Activated CD8-positive, alpha-beta T cell treated with anti-CD3 and anti-CD28 coated beads for 36 hours (primary cell): ENCODE measurements at places on chromosomes 3 and 15. TPM values are rescaled to one million over a fixed set of nuclear protein-coding genes. Genes with fewer than 3 reads are reported as not detected.

- H3K36me3 ChIP-seq, result no peaks in the 10 kb centered on the region
- no peak overlapping the region for H3K27ac ChIP-seq
- H3K4me1 ChIP-seq, result peaks cover 20% of the 10 kb centered on the region
Observed at GRCh38 chr3:177322881-177323280, 125.6 kb upstream of the TBL1XR1 start.

- no peaks in the 10 kb centered on the region for H3K4me1 ChIP-seq
- no peak for DNase-seq
- H3K36me3 ChIP-seq, result peaks cover 3% of the 10 kb centered on the region
- H3K4me3 ChIP-seq, result no peak overlapping the region
Observed at GRCh38 chr3:143693506-143693905, 154.8 kb downstream of the SLC9A9 start.

GRCh38 chr3:104909721-104910120 is 457.0 kb upstream of the ALCAM start:
- no peak overlapping the region for H3K27ac ChIP-seq
- no peaks in the 10 kb centered on the region for H3K36me3 ChIP-seq
- no peaks in the 10 kb centered on the region for H3K4me1 ChIP-seq
- H3K4me3 ChIP-seq, result no peak overlapping the region
- DNase-seq, result no peak

GRCh38 chr3:96183871-96184270 is 630.5 kb upstream of the EPHA6 start:
- no peak overlapping the region for H3K4me3 ChIP-seq
- H3K36me3 ChIP-seq, result no peaks in the 10 kb centered on the region
- no peaks in the 10 kb centered on the region for H3K4me1 ChIP-seq
- no peak for DNase-seq
- H3K27me3 ChIP-seq, result no peaks in the 10 kb centered on the region

DNA sequence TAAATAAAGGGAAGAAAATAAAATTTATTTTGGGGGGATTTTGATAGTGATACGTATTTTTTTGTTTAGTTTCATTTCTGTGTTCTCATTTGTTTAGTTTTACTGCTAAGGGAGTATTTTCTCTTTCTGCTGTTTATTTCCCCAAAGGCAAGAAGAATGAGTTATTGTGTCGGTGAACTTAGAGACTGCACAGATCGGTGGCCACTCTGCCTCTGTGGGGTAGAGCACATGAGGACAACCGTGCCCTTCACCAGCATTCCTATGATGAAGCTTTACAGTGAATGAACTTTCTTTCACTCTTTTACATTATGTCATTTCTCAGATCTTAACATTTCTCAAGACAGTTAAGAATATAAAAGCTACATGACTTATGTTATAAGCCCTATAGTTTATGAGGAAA is 214.4 kb downstream of the OCA2 start:
- no peak overlapping the region for H3K4me3 ChIP-seq
- no peak overlapping the region for H3K27ac ChIP-seq
- H3K27me3 ChIP-seq, result no peaks in the 10 kb centered on the region
- DNase-seq, result no peak
- H3K36me3 ChIP-seq, result no peaks in the 10 kb centered on the region
- H3K4me1 ChIP-seq, result no peaks in the 10 kb centered on the region

GRCh38 chr3:8702560-8702959 is 31.0 kb upstream of the CAV3 start:
- no peak overlapping the region for H3K27ac ChIP-seq
- no peak overlapping the region for H3K4me3 ChIP-seq
- no peaks in the 10 kb centered on the region for H3K27me3 ChIP-seq
- H3K4me1 ChIP-seq, result no peaks in the 10 kb centered on the region
- no peaks in the 10 kb centered on the region for H3K36me3 ChIP-seq

DNA sequence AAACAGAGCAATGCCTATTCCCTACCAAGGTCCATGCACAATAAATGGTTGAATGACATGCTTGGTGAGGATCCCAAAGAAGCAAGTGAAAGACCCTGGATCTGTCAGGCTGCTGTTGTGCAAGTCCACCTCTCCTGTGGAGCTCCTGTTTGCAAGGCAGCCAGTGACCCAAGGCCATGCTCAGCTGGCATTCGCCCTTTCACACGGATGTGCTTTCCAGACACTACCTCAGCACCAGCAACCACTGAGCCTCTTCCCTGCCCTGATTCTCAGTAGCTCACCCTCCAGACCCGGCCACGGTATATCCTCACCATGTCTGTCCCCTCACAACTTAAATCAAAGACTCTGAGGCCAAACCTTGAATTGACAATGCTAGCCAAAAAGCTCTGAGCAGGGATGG is 23.3 kb downstream of the WWTR1 start:
- no peak overlapping the region for H3K4me3 ChIP-seq

- no peak overlapping the region for H3K27ac ChIP-seq
- no peak overlapping the region for H3K4me3 ChIP-seq
- no peak for DNase-seq
- no peaks in the 10 kb centered on the region for H3K27me3 ChIP-seq
- H3K36me3 ChIP-seq, result no peaks in the 10 kb centered on the region
Observed at GRCh38 chr3:188594139-188594538, 440.2 kb downstream of the LPP start.

DNA sequence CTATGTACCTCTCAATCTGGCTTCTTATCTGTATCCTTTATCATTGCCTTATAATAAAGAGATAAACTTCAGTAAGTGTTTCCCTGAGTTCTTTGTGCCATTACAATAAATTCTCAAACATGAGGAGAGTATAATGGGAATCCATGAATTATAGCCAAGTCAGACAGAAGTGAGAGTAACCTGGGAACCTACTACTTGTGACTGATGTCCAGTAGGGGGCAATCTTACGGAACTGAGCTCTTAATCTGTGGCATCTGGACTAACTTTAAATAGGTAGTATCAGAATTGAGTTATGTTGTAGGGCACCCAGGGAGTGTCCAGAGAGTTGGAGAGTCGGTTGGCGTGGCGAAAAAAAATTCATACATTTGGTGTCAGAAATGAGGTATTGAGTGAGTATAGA is 542.6 kb downstream of the ZBBX start:
- H3K4me1 ChIP-seq, result no peaks in the 10 kb centered on the region
- H3K36me3 ChIP-seq, result no peaks in the 10 kb centered on the region
- DNase-seq, result no peak
- no peaks in the 10 kb centered on the region for H3K27me3 ChIP-seq
- no peak overlapping the region for H3K4me3 ChIP-seq

- no peaks in the 10 kb centered on the region for H3K36me3 ChIP-seq
- no peak overlapping the region for H3K27ac ChIP-seq
- DNase-seq, result no peak
- peaks cover 47% of the 10 kb centered on the region for H3K27me3 ChIP-seq
- no peak overlapping the region for H3K4me3 ChIP-seq
- peaks cover 4% of the 10 kb centered on the region for H3K4me1 ChIP-seq
Observed at GRCh38 chr15:63040954-63041353, 1.6 kb upstream of the TPM1 start.

- no peak overlapping the region for H3K4me3 ChIP-seq
- H3K27me3 ChIP-seq, result peaks cover 11% of the 10 kb centered on the region
- peak; percentile 50 for DNase-seq
- H3K36me3 ChIP-seq, result no peaks in the 10 kb centered on the region
Observed at GRCh38 chr15:43939070-43939469, 112.3 kb downstream of the WDR76 start.

DNA sequence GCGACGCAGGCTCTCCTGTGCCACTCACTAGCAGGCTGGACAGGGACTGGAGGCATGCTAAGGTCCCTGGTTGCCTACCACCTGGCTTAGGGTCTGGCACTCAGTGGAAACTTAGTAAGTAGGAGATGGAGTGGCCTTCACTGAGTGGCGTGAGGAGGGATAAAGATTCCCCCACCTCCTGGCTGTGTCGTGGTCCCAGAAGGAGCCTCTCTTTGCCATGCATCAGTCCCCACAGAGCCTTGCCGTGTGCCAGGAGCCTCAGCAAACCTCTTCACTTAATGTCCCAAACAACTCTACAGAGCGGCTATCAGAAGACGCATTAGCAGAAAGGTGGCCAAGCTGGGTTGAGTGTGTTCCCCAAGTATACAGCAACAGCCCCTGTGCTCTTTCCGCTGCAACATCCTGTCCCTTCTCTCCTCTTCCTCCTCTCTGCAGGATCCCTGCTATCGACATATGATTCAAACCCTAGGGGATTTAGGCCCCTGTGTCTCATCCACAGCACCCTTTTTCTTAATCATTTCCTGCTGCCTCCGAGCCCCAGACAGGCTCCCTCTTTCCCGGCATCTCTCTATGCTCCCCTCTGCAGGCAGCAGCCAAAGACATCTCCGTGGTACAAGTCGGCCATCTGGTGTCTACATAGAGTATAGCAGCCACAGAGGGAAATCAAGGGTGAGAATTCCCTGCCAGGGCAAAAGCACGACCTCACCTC is 66.7 kb downstream of the SLC6A1 start:
- no peaks in the 10 kb centered on the region for H3K4me1 ChIP-seq
- H3K36me3 ChIP-seq, result no peaks in the 10 kb centered on the region
- H3K4me3 ChIP-seq, result no peak overlapping the region
- H3K27me3 ChIP-seq, result peaks cover 11% of the 10 kb centered on the region
- DNase-seq, result peak; percentile 61

GRCh38 chr3:3800080-3800455 is 837 bp downstream of the LRRN1 start:
- H3K36me3 ChIP-seq, result no peaks in the 10 kb centered on the region
- DNase-seq, result peak; percentile 12
- H3K27ac ChIP-seq, result no peak overlapping the region
- H3K4me3 ChIP-seq, result peak overlapping the region; percentile 84
- H3K27me3 ChIP-seq, result peaks cover 14% of the 10 kb centered on the region

GRCh38 chr3:13483286-13483685 is 3.2 kb downstream of the HDAC11 start:
- H3K36me3 ChIP-seq, result no peaks in the 10 kb centered on the region
- H3K4me3 ChIP-seq, result no peak overlapping the region
- no peak for DNase-seq

DNA sequence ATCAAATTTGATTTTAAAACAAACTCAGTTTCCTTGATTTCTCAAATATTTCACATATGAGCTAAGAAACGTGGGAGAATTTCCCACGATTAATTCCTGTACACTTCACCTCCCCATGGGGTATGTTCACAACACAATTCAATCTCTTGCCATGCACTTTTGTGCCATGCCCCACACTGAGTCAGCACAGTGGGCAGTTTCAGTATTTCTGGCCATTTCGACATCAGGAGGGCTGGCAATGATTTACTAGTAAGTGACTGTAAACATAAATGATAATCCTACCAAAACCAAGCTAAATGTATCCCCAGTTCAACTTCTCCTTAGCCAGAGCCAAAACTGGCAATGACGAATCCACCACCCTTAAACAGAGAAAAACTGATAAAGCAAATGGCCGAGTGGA is 293.6 kb downstream of the FGF12 start:
- H3K36me3 ChIP-seq, result no peaks in the 10 kb centered on the region
- H3K4me1 ChIP-seq, result no peaks in the 10 kb centered on the region
- no peak for DNase-seq
- H3K4me3 ChIP-seq, result no peak overlapping the region
- no peak overlapping the region for H3K27ac ChIP-seq
- no peaks in the 10 kb centered on the region for H3K27me3 ChIP-seq

DNA sequence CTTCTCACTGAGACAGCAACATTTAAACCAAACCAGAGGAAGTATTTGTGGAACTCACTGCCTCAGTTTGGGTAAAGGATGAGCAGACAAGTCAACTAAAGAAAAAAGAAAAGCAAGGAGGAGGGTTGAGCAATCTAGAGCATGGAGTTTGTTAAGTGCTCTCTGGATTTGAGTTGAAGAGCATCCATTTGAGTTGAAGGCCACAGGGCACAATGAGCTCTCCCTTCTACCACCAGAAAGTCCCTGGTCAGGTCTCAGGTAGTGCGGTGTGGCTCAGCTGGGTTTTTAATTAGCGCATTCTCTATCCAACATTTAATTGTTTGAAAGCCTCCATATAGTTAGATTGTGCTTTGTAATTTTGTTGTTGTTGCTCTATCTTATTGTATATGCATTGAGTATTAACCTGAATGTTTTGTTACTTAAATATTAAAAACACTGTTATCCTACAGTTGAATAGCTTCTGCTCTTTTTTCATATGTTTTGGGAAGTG is 23.3 kb downstream of the CLDN18 start:
- no peaks in the 10 kb centered on the region for H3K4me1 ChIP-seq
- H3K27ac ChIP-seq, result no peak overlapping the region
- no peaks in the 10 kb centered on the region for H3K36me3 ChIP-seq
- no peak overlapping the region for H3K4me3 ChIP-seq

DNA sequence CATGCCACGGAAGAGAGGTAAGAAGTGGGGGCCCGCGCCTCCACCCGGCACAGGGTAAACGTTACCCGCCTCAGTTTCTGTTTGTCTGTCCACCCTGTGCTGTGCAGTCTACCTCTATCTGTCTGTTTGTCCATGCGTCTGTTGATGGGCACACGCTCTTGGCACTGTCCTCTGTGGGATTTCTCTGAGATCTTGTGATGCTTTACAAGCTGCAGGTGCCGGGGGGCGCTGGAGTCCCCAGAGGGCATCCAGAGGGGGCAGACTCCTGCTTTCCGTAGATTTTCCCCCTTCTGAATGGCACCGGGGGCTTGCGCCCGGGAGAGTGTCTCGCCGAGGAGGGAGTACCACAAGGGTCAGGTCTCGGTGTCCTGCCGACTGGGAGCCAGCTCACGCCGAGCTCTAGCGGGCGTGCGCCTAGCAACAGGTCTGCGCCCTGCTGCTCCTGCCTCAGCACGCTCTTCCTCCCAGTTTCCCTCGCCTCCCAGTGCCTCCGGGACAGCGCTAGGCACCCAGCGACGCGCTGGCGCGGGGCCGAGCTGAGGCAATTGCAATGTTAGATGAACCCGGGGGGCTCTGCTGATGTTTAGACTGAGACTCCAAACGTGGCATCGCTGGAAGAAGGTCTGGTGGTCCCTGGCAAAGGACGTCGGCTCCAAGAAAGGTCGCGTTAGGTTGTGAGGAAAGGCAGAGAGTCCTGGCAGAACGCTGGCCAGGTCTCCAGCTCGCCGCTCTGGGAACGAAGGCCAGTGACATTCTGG is 667 bp downstream of the CEMIP start:
- peaks cover 10% of the 10 kb centered on the region for H3K4me1 ChIP-seq
- H3K36me3 ChIP-seq, result no peaks in the 10 kb centered on the region
- no peak overlapping the region for H3K4me3 ChIP-seq
- H3K27ac ChIP-seq, result no peak overlapping the region
- no peak for DNase-seq
- peaks cover 47% of the 10 kb centered on the region for H3K27me3 ChIP-seq

GRCh38 chr15:51403072-51403878 is 61.8 kb downstream of the GLDN start:
- H3K4me3 ChIP-seq, result no peak overlapping the region
- H3K27me3 ChIP-seq, result peaks cover 20% of the 10 kb centered on the region
- DNase-seq, result no peak
- no peaks in the 10 kb centered on the region for H3K36me3 ChIP-seq

- H3K4me3 ChIP-seq, result no peak overlapping the region
- H3K4me1 ChIP-seq, result no peaks in the 10 kb centered on the region
Observed at GRCh38 chr3:79994397-79994796, 226.6 kb upstream of the ROBO1 start.

GRCh38 chr3:169624533-169624972 is 39.0 kb downstream of the MECOM start:
- H3K4me1 ChIP-seq, result no peaks in the 10 kb centered on the region
- no peaks in the 10 kb centered on the region for H3K36me3 ChIP-seq
- H3K27me3 ChIP-seq, result no peaks in the 10 kb centered on the region
- H3K27ac ChIP-seq, result no peak overlapping the region
- no peak overlapping the region for H3K4me3 ChIP-seq

Gene ECE2
- not detected for total RNA-seq

Gene GPR62
- total RNA-seq, result not detected

Gene SATB1
- 208 TPM for total RNA-seq

Gene OPA1
- 84.8 TPM for total RNA-seq

Gene FETUB
- total RNA-seq, result not detected

Gene CCDC39
- total RNA-seq, result not detected

Gene FBXW12
- total RNA-seq, result not detected

Gene SLC28A2
- not detected for total RNA-seq

Gene RBMS3
- total RNA-seq, result 2.3 TPM

Gene LDHAL6B
- not detected for total RNA-seq

Gene RTP1
- not detected for total RNA-seq

Gene CYP8B1
- not detected for total RNA-seq

Gene RABL3
- total RNA-seq, result 37.1 TPM

Gene MYRIP
- total RNA-seq, result not detected

Gene OR5K2
- total RNA-seq, result not detected

Gene COMMD2
- 31.0 TPM for total RNA-seq

Gene PDZRN3
- not detected for total RNA-seq
